Fibroblast of skin of right quadriceps (primary cell): ENCODE measurements at places on chromosomes 2 and 18.

DNA sequence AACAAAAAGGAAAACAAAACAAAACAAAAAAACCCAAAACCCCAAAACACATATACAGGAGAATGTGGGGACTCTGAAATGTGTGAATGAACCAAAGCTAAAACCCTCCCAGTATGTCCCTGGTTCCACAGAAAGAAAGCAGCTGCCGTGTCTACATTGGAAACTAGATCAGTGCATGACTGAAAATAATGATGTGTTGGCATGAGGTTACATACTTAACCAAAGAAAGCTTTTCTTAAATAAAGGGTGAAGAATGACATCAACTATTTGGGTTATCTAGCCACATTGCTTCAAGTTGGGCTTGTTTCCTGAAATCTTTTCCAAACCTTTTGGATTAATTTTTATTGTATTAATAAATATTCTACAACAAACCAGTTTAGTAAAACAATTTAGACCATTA, 91.9 kb upstream of the FN1 start:
- DNase-seq, result peak; percentile 77

- peak; percentile 79 for DNase-seq
These were observed 522 bp upstream of the ZNF407 start for GRCh38 chr18:74597034-74597661.

- peak; percentile 67 for DNase-seq
These were observed 15.5 kb upstream of the RAB10 start for GRCh38 chr2:26018184-26019055.

GRCh38 chr18:5159080-5159479, 38.0 kb downstream of the AKAIN1 start:
- no peak for DNase-seq

- DNase-seq, result no peak
These were observed 43.2 kb downstream of the SMAD2 start for GRCh38 chr18:47887227-47887626.

DNA sequence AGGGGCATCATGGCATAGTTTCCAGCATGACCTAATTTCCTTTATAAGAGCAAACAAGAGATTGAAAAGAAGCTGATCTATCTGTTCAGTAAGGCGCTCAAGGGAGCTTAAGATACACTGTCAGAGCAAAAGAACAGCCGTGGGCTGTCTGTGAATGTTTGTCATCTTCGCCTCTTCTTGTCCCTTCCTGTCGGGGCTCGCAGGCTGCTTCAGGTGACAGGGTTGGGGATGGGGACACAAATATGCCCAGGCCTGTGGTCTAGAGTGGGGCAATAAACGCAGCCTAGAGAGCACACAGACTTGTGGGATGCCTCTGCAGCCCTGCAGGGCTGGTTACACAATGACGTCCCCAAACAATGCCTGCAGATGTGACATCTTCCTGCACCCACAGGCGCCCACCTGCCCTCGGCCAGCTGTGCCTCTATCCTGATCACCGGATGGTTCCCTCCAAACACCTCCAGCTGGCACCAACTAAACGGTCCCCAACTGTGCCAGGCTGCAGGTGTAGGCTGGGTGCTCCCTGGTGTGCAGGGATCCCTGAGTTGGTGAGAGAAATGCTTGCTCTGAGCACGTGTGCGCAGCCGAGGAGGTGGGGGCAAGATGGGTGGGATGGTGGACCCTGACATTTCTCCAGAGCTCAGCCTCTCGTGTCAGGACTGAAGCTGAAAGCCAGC, 72.8 kb downstream of the EDAR start:
- DNase-seq, result no peak

GRCh38 chr2:178211943-178212342, 17.6 kb downstream of the OSBPL6 start:
- no peak for DNase-seq

- no peak for DNase-seq
These were observed 134.5 kb downstream of the GALNT14 start for GRCh38 chr2:31003749-31004148.
